ENCODE measurements at places on chromosomes 16 and 17.
A peak's percentile ranks its signal among the peaks of the same experiment; 100 is the strongest.

GRCh38 chr17:29048440-29049368 lies 5.8 kb downstream of the PIPOX start:
- DNase-seq: no peak

DNA sequence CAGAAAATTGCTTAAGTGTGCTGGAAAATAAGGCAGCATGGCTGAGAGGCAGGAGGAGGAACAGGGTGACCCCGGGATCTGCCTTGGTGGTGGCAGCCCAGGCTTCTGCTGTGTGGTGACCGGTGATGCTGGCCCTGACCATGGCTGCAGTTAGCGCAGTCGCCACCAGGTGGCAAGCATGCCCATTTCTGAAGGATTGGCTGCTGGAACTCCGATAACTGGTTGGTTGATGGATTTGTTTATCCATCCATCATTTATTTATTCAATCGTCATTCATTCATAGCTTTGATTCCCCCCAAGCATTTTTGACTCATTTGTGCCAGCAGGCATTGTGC lies 29.1 kb upstream of the ITGA3 start:
- peak; percentile 63 for DNase-seq

- DNase-seq: no peak
These were observed 186.0 kb downstream of the TANC2 start for GRCh38 chr17:63151941-63152523.

GRCh38 chr17:57370619-57371018 lies 114.3 kb downstream of the MSI2 start:
- DNase-seq: no peak

GRCh38 chr17:49970498-49970897 lies 1.5 kb downstream of the DLX4 start:
- DNase-seq: no peak

DNA sequence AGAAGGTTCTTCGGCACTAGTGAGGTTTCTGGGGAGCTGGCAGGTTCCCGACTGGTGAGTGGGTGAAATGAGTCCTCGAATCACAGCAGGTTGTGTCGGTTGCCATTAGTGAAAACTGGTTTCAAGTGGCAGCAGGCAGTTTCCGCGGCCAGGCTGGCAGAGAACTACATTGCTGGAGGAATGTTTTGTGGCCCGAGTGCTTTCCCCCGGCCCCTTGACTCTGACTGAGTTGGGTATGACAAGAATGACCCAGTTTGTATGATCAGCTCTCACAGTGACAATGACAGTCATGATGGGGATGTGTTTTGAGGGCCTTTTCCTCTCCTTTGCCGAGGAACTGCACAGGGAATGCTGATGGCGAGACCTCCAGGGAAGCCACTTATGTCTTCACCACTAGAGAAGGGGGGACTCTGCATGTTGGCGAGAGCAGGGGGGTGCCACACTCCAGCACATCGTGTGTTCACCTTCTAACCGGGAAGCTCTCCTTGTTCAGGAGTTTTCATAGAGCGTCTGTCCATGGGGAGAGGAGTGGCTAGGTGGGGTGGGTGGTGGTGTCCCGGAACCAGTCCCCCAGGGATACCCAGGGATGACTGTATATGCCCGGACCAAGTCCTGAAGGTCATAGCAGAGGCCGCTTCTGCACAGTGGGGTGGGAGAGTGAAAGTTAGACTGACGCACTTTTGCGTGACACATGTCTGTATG lies 206.0 kb upstream of the CHMP6 start:
- no peak for DNase-seq

DNA sequence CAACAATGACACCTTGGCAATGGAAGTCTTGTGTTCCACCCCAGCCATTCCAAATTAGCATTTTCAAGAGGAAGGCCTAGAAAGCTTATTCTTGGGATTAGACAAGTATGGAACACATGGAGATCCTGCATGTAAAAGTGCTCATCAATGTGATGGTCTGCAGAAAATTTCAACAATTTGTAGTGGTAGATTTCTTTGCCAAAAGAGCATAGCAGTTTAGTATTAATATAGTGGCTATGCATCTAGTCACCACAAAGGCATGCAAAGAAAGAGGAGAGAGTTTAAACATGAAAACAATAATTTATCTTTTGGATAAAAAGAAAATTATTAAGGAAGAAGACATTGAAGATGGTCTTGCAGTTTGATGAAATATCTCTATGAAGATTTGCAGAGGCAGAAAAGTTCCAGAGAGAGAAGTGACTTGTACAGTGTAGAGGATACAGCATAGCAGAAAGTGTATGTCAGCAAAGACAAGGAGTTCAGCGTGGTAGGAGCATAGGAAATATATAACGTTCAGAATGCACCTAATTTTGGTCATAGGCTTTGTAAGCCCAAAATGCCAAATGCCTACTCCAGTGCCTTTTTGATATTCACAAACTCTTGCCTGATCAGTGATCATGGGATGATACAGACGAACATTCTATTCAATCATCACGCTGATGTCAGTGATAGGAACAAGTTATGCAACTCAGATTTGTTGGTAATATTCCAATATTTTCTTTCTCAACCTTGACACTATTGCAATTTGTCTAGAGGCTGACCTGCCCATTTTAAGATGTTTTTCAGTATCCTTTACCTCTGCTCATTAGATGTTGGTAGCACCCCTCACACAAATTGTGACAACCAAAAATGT lies 727.9 kb upstream of the SOX9 start:
- no peak for DNase-seq

DNA sequence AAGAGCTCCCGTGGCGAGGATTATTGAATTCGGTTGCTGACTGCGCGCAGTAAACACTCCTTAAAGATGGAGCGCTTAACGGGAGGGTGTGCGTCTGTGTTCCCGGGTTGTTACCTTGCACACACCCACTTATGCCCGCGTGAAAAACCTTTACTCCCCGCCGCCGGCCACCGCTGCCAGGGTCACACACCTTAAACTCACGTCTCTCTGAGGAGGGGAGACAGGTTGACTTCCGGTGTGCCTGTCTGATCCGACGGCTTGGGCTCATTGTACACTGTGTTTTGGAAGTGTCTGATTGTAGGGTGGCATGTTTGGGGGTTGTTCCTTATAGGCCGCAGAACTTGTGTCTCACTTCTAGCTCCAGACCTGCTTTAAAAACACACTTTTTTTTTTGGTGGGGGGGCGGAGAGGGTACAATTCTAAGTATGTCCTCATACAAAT lies 66.8 kb downstream of the KPNA2 start:
- DNase-seq: no peak

DNA sequence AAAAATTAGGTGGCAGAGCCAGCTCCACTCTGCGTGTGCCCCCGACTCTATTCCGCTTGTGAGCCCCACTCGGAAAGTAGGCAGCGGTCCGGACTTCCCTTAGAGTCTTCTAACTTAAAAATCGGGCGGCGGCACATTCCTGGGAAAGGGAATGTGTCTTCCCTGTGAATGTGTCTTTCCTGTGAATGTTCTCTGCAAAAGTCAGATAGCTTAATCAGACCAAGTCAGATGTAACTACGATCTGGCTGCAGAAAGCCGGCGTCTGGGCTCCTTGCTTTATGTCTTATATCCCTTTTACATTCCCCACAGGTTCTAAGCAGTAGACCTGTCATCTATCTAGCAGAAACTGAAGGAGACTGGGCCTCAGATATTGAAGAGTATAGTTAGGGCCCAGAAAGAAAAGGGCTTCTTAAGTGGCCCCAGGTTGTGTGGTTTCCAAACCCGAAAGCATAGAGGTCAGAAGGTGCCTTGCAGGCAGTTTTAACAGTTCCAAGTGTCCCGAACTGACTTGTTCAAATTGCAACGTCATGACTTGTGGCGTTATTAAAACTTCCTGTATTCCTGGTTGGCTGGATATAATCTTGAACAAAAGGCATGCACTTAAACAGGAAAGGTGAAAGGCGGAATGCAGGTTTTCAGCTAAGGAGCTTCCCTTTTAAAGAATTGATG lies 601 bp downstream of the PHKB start:
- no peak for DNase-seq

DNA sequence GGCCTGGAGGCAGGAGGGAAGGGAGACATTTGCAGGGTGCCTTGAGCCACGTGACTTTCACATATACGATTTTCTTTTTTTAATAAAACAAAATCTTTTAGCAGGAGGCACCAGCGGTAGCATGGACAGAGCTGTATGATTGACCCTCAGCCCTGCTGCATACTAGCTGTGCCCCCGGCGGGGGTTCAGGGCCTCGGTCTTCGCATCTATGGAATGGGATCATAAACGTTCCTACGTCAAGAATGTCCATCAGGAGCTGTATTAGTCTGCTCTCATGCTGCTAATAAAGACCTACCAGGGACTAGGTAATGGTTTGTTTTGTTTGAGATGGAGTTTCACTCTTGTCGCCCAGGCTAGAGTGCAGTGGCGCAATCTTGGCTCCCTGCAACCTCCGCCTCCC lies 27.2 kb downstream of the SLC38A8 start:
- no peak for DNase-seq

- DNase-seq: no peak
These were observed 173.8 kb upstream of the CCL2 start for GRCh38 chr17:34081269-34081668.

DNA sequence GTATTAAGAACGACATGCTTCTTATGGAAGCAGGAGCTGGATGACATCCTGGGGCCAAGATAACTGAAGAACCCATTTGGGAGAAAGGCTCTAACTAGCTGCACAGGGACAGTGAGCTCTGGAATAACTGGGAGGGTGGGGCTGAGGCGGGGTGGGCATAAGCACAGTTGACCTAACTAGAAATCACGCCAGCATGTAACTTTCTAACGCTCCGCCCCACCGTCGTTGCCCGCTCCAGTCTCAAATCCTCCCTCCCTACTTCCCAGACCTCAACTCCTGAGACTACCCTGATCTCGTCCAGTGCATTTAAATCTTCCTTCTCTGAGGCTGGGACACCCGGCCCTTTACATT lies 436 bp downstream of the PHB1 start:
- no peak for DNase-seq

- no peak for DNase-seq
These were observed 128.0 kb upstream of the PLCG2 start for GRCh38 chr16:81650982-81651562.

GRCh38 chr17:45277992-45278391 lies 16.1 kb upstream of the SPATA32 start:
- DNase-seq: no peak

DNA sequence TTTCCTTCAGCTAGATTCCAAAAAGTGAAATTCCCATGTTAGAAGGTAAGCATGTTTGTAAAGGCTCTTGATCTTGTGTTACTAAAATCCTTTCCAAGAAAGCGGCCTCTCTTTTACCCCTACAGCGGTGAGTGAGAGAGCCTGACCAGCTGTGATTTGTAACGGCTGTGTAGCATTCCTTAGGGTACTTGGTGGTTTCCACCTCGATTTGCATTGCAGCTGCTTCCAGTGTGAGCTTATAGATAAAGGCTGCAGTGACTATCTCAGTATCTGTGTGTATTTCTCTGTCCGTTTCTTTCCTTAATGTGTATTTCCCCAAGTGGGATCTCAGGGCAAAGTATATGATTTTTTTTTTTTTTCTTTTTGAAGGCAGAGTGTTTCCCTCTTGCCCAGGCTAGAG lies 169.4 kb downstream of the SNX29 start:
- no peak for DNase-seq

GRCh38 chr17:6704470-6705052 lies 8.6 kb downstream of the SLC13A5 start:
- no peak for DNase-seq

DNA sequence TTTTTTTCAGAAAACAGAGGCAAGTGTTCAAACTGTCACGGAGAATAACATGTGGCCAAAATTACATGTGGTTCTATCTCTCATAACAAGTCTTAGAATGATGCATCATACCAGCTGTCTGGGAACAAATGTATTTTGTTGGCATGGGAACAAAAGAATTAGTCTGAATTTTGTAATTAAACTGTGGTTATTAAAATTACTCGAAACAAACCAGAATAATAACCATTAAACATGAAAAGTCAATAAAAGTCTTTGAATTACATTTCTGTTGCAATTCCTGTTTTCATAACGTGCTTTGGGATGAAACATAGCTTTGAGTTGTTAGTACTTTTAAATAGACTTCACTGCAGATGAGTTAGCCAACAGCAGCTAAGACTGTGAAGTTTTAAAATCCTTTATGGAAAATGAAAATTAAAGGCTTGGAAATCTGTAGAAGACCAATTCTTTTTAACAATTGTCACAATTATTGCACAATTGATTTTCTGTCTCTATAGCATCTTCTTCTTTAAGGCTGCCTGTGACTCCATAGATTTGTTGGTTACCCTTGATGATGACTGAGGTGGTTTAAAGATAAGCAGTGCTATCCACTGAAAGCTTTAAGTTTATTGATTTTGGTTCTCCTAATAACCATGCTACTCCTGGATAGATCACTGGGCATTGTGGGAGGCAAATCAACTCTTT lies 117.9 kb upstream of the AXIN2 start:
- no peak for DNase-seq

DNA sequence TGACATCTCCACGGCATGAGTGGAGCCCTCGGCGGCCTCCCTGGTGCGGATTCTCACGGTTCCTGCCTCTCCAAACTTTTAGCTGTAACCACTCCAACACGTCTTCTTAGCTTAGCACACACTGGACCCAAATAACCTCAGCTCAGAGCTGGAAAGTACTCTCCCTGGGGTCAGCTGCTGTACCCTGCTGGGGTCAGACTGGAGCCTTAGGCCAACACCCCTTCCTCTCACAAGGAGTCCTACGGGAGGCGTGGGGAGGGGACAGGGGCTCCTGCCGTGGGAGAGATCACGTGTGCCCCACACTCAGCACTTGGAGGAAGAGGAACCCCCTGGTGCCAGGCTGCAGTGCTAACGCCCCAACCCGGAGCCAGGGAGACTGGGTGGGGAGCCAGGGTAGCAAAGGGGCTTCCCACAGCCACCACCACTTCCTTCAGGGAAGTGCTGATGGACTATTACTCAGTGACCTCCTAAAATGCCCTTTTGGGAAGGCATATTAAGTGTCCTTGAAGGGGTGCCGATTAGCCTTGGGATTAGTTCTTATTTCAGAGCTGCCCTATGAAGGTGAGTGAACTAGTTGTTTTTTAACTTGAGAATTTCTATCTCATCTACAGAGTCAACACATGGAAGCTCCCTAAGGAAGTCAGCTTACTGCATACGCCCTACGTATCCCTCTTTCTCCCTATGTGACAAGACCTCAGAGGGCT lies 124.0 kb downstream of the HIC1 start:
- DNase-seq: no peak

DNA sequence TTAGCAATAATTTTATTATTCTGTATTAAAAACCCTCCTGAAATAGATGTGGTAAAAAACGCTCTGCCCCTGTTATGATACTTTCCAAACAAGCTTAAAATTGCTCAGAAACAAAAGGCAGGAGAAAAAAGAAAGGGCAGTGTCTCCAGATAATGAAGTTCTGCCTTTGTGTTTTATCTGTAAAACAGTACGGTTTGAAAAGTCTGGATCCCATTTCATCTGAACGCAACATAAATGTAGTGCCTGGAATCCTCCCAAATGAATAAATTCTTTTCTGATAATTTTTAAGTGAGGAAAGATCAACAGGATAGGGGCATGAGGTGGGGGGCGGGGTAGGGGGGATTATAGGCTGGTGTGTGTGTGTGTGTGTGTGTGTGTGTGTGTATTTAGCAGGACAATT lies 87.5 kb upstream of the SOX9 start:
- no peak for DNase-seq

DNA sequence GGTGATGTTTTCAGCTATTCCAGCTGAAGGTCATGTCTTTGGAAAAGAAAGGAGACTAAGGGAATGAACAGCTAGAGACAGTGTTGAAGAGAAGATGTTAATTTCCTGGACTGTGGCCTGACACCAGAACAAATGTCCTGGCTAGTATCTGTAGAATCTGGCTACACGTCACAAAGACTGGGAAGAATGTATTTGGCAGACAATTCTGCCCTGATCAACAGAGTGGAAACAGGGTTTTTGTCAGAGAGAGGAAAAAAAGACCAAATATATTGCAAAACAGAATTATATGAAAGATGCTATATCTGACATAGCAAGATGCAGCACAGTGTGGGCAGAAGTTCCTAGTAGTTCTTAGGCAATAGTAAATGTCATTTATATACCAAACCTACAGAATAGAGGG lies 17.0 kb upstream of the ANKFN1 start:
- DNase-seq: no peak
